DMS153 (cell line): ENCODE measurements at places on chromosomes 4 and X.
A peak's percentile ranks its signal among the peaks of the same experiment; 100 is the strongest.

- DNase-seq = no peak
Measured at GRCh38 chr4:121148000-121148399, 16.1 kb downstream of the TNIP3 start.

- DNase-seq = peak; percentile 45
Measured at GRCh38 chrX:136767104-136767941, 13.4 kb downstream of the ARHGEF6 start.

DNA sequence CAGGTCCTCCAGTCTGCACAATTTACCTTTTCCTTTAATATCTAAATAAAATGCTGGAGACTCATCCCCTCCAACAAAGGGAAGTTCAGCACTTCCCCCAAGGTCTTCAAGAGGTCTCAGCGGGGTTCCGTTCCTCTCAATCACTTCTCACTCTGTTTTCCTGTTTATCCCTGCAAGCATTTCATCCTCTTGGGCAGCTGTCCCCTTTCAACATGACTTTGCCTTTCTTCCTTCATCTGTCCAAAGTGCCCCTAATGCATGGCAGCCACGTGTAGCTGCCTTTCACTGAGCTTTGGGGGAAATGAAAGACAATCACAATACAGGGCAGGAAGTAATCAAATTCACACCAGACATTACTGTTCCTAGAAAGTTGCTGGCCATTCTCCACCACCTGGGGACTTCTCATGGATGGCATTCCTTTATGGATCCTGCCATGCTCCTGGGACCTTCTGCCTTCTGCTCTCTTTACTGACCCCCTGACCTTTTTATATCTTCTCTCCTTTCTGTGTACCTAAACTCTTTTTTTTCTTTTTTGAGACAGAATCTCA is 79.7 kb upstream of the USP9X start:
- no peak for DNase-seq

DNA sequence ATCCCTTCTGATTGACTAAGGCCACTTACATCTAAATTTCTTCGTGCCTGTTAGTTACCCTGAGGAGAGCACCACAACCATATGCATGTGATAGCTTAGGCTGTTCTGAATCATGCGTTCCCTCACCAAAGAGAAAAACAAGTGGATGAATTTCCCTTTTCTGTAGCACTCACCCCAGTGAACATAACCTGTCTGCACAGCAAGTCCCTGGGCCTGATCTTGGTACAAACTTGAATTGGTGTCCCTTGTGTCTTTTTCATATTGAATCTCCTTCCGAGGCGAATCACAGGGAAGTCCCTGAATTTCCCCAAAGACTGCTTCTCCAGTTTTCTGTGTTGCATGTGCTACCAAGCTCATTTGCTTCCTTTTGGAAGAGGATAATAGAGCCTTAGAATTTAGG is 100.4 kb downstream of the KLHL8 start:
- DNase-seq = no peak

GRCh38 chrX:71454222-71454621 is 78.7 kb upstream of the OGT start:
- DNase-seq = no peak

DNA sequence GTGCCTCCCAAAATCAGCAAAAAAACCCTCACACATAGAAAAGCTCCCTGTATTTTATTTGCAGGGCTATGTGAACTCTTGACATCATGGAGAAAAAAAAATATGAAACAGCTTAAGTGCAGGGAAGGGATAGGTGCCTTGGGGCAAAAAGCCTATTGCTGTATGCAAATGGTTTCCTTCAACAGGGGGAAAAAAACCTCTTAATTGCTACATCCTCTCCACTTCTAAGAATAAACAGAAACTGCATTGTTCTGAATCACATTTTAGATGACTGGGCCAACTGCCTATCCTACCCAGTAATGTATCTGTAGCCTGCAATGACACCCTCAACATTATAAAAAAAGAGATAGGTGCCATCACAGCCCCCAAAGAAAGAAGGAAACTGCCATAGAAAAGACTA is 229.4 kb upstream of the GALNTL6 start:
- DNase-seq = no peak

- no peak for DNase-seq
Measured at GRCh38 chr4:40455340-40455902, 120.3 kb downstream of the CHRNA9 start.

- no peak for DNase-seq
Measured at GRCh38 chr4:1247864-1248244, 1.1 kb downstream of the CTBP1 start.

DNA sequence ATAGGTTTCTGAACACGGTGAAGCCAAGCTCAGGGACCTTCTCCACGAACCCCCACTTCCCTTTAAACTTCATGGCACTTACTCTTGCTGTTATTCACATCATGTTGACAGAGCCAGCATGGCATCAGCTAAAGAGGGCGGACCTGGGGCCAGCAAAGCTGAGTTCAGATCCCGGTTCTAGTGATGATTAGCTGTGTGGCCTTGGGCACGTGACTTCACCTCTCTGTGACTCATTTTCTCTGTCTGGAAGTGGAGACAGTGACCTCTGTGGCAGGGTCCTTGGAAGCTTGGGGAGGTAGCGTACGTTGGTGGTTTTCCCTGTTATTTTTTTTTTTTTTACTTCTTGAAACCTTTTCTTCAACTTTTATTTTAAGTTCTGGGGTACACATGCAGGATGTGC is 13.4 kb downstream of the EVC start:
- no peak for DNase-seq

GRCh38 chr4:97262769-97263168 is 880.5 kb downstream of the STPG2 start:
- DNase-seq = no peak

DNA sequence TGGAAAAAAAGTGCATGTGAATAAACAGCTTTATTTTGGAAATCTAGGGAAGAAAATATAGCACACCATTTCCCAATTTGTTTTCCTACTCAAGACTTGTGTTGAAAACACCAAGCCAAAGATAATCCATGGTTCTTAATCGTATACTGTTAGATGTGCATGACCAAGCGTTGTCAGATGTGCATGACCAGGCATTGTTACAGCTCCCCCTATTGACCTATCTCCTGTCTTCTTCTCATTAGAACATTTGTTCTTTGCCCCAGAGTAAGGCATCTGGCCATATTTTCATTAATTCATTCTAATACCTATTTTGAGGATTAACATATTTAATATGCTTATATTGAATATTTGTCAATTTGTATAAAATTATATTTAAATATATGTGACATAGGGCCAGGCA is 14.4 kb upstream of the VCX start:
- no peak for DNase-seq

GRCh38 chr4:38184404-38184803 is 224.2 kb downstream of the PTTG2 start:
- DNase-seq = no peak

- no peak for DNase-seq
Measured at GRCh38 chr4:99950913-99951254, 809 bp upstream of the H2AZ1 start.

DNA sequence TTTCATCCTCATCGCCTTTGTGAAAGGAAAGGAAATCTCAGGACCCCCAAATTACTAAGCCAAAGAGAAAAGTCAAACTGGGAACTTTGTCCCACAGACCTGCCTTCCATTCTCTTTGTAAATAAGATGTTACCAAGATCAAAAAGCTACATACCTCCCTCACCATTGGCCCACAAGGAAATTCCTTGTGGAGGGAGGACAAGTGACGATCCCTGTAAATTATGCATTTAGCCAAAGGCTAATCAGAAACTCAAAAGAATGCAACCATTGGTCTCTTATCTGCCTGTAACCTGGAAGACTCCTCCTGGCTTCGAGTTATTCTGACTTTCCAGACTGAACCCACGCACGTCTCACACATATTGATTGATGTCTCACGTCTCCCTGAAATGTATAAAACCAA is 70.3 kb downstream of the SHOX start:
- no peak for DNase-seq

- peak; percentile 13 for DNase-seq
Measured at GRCh38 chr4:118969359-118969758, 80.7 kb downstream of the SYNPO2 start.

DNA sequence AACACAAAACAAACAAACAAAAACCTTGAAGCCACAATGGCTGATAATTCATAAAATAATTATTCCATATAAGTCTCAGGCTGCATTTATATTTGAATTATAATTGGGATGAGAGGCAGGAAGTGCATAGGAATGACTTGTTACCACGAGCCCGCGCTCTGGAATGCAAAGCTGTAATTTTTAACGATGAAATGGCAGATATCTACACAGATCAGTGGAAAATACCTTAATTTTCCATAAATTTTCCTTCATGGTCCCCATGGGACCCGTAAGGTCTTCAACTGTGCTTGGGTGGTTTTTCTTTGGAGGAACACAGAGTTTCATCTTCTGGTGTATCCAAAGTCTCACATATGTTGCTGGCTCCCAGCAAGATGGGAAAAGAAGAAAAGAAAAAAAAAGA is 226.8 kb downstream of the SHOX start:
- DNase-seq = no peak

GRCh38 chr4:140115140-140115539 is 38.8 kb downstream of the MAML3 start:
- no peak for DNase-seq

- no peak for DNase-seq
Measured at GRCh38 chr4:3703677-3704521, 62.3 kb upstream of the ADRA2C start.

- DNase-seq = no peak
Measured at GRCh38 chr4:41217020-41217333, 2.6 kb upstream of the APBB2 start.

GRCh38 chrX:119617517-119618164 is 11.4 kb upstream of the NKRF start:
- DNase-seq = no peak

GRCh38 chr4:25310066-25310802 is 2.3 kb upstream of the ZCCHC4 start:
- no peak for DNase-seq

DNA sequence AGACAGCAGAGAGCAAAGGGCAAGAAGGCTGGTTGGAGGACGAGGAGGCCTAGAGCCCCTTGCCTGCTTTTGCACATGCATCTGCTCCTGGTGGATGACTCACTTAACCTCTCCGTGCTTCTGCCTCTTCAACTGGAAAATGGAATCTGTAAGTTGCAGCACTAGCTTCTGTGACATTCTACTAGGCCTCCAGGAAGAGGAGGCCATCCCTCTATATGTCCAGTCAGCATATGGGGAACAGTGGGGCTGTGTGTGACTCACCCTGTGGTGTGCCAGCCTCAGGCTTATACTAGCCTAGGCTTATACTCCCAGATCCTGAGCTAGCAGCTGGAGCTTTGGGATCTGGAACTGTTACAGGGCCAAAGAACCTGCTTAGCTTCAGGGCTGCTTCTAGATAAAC is 36.0 kb downstream of the RTL9 start:
- DNase-seq = no peak

DNA sequence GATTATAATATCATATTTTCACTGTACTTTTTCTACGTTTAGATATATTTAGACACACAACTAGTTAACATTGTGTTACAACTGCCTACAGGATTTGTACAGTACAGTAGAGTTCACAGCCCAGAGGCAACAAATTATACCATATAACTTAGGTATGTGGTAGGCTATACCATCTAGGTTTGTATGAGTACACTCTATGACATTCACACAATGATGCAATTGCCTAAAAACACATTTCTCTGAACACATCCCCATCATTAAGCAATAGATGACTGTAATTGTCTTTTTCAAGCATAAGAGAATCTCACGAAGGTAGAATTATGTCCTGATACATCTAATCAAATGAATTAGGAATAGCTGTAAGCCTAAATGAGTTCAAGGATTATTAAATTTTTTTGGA is 12.3 kb upstream of the TIGD2 start:
- DNase-seq = no peak

- no peak for DNase-seq
Measured at GRCh38 chr4:40335525-40335894, 377 bp downstream of the CHRNA9 start.

DNA sequence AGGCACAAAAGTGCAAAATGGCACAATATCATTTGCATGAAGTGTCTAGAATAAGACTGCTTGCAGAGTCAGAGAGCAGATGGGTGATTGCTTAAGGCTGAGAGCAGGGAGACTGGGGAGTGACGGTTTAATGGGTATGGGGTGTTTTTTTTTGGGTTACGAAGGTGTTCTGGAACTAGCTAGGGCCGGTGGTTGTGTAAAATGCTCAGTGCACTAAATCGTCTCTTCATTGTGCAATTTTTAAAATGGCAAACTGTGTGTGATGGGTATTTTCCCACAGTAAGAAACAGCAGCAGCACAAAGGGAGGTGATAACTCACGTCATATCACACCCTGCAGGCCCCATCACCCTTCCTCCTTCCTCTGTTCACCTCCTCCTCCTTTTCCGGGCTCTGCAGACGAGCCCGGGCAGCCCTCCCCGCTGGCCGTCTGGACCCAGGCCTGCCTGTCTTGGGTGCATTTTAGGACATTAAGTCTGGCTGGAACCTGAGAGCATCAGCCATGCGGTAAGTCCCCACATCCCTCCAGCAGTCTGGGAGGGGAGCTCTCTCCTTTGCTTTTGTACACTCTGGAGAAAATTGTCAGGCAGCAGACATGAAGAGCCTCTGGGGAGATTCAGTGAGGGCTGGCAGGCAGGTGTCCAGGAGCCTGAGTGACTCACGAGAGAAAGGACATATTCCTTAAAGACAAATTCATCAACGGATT is 42.7 kb downstream of the ASMT start:
- peak; percentile 27 for DNase-seq

DNA sequence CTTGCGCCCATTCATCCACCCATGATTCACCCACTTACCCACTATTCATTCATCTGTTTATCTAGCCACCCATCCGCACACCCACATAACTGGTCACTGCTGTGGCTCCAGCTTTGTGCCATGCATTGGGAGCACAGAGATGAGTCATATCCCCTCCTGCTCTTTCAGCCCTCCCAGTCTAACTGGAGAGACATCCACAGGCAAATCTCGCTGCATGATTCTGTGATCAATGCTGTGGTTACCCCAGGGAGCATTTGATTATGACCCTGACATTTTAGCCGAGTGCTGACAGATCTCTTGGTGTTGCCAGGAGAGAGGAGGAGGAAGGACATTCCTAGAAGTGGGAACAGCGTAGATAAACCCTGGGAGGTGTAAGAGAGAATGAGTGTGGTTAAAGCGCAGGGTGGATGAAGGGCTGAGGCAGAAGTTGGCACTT is 10.4 kb upstream of the PORCN start:
- no peak for DNase-seq

DNA sequence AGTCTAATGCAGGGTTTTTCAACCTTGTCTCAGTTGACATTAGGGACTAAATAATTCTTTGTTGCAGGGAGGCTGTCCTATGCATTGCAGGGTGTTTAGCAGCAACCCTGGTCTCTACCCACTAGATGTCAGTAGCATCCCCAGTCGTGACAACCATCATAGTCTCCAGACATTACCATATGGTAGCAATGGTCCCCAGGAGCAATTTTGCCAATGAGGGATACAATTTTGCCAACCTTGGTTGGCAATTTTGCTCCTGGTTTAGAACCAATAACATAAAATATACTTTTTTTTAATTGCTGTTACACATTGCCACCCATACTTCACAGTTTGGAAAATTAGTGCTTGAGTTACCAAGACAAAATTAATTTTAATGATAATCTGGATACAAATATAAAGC is 6.0 kb downstream of the EREG start:
- no peak for DNase-seq
